ENCODE measurements at places on chromosomes 12 and 14. TPM values are rescaled to one million over a fixed set of nuclear protein-coding genes. Genes with fewer than 3 reads are reported as not detected.

AHSA1 gene
- total RNA-seq = 107 TPM

DNA sequence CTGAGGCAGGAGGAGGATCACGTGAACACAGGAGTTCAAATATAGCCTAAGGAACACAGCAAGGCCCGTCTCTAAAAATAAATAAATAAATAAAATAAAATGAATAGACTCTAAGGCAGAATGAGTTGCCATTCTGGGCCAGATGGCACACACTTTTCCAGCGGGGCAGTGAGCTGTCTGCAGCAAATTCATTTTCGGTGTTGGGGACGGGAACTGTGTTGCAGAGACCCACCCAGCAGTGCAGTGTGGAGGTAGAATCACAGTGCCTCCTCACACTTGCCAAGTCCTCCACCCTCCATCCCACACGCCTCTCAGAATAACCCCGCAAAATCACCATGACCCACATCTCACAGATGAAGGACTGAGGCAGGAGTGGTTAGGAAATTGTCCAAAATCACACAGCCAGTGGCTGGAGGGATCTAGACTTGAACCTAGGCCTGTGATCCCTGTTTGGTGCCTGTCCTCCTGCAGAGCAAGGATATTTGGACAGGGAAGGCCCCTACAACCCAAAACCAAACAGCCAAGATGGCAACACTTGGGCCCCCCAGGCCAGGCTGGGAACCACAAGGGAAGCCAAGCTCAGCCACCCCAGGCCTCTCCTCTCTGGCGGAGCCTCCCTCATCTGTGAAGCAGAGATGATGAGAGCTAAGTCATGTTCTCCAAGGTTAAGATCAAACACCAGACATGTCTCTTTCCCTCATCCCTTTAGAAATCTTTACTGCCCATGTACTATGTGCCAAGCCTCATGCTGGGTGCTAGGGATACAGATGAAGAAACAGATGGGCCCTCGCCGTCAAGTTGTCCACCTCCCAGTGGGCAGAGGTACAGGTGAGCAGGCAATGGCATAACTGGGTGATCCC is 152.7 kb downstream of the DPF3 start:
- DNase-seq = no peak

- no peak for DNase-seq
Measured at GRCh38 chr14:74627076-74627475, 15.0 kb upstream of the LTBP2 start.

DNA sequence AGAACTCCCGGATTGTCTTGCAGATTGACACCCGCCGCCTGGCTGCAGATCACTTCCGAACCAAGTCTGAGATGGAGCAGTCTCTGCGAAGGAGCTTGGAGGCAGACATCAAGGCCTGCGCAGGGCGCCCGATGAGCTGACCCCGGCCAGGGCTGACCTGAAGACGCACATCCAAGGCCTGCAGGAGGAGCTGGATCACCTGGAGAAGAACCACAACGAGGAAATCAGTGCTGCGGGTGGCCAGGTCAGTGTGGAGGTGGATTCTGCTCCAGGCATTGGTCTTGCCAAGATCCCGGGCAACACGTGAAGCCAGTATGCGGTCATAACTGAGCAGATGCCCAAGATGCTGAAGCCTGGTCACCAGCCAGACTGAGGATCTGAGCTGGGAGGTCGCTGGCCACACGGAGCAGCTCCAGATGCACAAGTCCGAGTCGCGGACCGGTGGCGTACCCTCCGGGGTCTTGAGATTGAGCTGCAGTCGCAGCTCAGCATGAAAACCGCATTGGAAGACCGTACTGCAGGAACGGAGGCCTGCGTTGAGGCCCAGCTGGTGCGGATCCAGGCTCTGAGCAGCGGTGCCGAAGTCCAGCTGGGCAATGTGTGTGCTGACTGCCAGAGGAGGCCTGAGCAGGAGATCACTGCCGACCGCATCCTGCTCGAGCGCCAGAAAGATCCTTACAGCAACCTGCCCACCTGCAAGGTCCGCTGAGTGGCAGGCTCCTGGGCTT is 12.4 kb upstream of the A2M start:
- DNase-seq = no peak

SLC5A8 gene
- total RNA-seq = 3.3 TPM

DNA sequence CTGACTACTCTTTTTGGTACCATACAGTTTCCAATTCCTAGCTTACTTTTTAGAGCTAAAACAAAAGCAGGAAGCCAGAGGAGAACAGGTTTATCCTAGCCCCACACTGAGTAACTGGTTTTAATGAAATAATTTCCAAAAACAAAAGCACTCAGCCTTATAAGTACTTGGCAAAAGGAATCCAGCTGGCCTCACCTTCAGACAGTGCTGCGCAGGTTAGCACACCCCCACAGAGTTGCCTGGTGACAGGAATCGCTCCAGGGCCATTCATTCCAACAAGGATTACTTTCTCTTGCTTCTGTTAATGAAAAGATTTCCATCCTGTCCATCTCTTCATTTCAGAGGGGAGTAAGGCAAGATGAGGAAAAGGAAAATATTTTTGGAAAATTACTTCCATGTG is 84.6 kb downstream of the SCFD1 start:
- DNase-seq = no peak

DNA sequence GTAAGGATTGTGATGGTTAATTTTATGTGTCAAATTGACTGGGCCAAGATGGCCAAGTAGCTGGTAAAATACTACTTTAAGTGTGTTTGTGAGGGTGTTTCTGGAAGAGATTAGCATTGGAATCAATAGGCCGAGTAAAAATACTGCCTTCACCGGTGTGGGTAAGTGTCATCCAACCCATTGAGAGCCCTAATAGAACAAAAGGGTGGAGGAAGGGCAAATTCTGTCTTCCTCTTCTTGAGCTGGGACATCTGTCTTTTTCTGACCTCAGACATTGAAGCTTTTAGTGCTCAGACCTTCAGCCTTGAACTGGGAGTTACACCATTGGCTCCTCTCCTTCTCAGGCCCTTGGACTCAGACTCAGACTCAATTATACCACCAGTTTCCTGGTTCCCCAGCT is 8.0 kb upstream of the ETV6 start:
- no peak for DNase-seq

GRCh38 chr14:96126339-96126782 is 78.3 kb upstream of the BDKRB2 start:
- no peak for DNase-seq

DNA sequence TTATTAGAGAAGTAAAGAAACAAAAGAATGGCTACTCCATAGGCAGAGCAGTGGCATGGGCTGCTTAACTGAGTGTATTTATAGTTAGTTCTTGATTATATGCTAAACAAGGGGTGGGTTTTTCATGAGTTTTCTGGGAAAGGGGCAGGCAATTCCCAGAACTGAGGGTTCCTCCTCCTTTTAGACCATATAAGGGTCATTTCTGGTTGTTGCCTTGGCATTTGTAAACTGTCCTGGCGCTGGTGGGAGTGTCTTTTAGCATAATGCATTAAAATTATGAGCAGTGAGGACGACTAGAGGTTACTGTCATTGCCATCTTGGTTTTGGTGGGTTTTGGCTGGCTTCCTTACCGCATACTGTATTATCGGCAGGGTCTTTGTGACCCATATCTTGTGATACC is 40.1 kb downstream of the CCDC60 start:
- DNase-seq = no peak

GRCh38 chr14:101118746-101119591 is 215.4 kb upstream of the RTL1 start:
- DNase-seq = no peak

DNA sequence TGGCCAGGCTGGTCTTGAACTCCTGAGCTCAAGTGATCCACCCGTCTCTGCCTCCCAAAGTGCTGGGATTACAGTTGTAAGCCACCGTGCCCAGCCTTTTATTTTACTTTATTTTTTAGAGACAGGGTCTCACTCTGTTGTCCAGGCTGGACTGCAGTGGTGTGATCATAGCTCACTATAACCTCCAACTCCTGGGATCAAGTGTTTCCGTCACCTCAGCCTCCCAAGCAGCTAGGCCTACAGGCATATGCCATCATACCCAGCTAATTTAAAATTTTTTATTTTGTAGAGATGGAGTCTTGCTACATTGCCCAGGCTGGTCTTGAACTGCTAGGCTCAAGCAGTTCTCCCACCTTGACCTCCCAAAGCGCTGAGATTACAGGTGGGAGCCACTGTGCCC is 3.7 kb downstream of the TPCN1 start:
- DNase-seq = no peak

- no peak for DNase-seq
Measured at GRCh38 chr12:38427442-38427841, 110.9 kb downstream of the ALG10B start.

GRCh38 chr14:64736271-64737169 is 32.3 kb downstream of the PLEKHG3 start:
- DNase-seq = no peak

MAP3K9 gene
- 11.4 TPM for total RNA-seq

- DNase-seq = no peak
Measured at GRCh38 chr12:68264158-68264855, 10.9 kb upstream of the IL22 start.

- DNase-seq = no peak
Measured at GRCh38 chr12:56998981-56999380, 7.4 kb downstream of the ZBTB39 start.

DNA sequence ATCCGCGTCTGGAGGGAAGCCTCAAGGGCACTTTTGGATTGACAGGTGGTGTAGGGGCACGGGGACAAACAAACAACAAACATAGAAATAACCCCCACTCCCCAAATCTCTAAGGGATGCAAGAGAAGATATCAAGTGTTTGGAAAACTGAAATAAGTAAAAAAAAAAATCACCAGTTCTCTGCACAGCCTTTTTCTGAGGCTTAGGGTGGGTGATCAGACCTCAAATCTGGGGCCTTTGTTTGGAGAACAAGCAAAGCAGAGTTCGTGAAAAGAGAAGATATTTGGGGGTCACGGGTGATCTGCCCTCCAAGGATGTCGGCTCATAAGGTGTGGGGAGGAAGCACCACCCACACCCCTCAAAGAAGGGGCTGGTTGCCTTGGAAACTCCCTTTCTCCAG is 10.7 kb downstream of the TBX5 start:
- no peak for DNase-seq

DNA sequence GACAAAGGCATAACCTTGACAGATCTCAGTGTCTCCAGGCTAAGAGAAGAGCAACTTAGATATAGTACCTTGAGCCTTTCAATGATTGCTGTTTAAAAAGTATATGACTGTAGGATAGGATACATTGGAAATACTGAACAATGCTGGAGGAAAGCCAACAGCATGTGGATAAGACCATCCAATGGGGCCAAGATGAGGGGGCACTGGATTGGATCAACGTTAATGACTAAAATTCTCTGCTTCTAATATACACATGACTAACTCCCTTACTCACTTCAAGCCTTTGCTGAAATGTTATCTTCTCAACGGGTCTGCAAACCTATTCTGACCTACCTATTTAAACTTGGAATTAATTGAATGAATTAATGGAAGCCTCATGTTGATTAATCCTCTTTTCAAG is 354.9 kb downstream of the RAD51B start:
- no peak for DNase-seq

DNA sequence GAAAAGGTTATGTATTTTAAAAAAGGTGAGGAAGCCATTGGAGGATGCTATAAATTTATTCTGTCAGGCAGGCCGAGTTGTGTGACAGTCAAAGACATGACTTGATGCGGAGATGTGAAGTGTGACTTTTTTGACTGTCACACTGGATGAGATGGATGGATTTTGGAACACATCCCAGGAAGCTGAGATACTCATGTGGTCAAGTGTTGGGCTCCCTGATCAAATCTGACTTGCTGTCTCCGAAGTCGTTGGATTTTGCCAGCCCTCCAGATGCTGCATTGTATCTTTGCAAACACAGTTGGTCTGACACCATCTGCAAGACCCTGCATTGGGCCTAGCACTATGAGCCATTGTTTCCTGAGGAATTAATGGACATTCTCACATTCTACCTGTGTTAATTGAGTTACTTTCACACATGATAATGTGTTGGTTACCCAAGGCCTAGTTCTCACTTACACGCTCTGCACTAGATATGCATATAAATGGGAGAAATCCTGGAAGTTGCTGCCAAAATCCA is 204.0 kb upstream of the PRKD1 start:
- no peak for DNase-seq

- DNase-seq = peak; percentile 92
Measured at GRCh38 chr12:53746592-53747092, 5.1 kb downstream of the CISTR start.

DNA sequence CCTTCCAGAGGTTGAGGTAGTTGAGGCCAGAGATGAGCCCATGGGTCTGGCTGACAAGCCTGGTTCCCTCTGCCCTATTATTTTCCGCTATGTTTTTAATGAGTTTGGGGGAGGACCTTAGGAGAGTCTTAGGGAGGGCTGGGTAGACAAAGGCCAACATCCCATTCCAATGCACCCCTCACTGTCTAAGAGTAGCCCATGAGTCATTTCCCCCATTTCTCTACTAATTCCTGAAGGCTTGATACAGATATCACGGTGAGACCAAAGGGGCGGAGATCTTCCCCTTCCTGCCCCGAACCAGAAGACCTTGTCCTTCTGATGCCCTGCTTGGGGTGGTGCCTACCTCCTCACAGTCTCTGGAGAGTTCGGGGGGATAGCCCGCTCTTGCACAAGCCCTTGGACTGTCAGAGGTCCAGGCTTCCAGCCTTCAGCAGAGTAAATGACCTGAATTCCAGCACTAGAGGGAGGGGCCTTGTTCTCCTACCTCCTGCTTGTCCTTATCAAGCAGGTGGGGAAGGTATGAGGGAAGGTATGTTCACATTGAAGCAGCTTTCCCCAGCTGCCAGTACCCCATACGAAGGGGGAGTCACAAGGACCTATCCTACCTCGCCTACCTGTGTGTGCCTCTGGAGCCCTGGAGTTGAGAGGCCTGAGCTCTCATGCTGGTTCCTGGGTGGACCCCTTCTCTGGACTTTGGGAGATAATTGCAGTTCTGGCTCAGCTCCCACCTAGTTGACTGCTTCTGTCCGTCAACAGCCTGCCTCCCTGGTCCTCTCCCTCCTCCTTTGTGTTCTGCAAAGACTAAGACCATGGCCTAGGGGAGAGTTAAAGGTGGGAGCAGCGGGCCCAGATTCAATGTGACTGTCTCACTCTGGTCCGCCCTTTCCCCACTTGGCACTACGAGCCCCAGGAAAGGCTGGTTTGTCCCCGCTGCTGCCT is 3.7 kb downstream of the PSMB11 start:
- no peak for DNase-seq

DNA sequence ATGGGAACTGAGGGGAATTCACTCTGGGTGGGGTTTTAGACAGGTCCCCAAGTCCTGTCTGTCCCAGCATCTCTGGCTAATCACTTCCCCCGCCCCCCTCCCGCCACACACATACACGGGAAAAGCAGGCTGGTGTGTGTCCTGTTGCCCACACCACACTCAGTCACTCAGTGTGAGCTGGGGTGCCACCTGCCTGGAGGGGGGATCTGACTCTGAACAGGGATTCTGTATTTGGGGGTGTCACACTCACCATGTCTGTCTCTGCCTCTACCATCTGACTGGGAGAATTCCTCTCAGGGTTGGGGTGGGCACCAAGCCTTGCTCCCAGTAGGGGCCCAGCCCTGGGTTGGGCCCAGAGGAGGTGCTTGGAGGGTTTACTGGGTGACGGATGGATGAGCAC is 31.1 kb downstream of the SH2B3 start:
- no peak for DNase-seq

GRCh38 chr12:48998497-48999353 is 450 bp downstream of the DDN start:
- DNase-seq = no peak

All from frontal cortex (tissue), 4 donors.